ENCODE measurements at places on chromosomes 2 and 18.

- H3K36me3 ChIP-seq: no peaks in the 10 kb centered on the region
- no peak overlapping the region for H3K4me3 ChIP-seq
- H3K27me3 ChIP-seq: peaks cover 4% of the 10 kb centered on the region
Measured at GRCh38 chr2:75019790-75020189, 61.3 kb downstream of the POLE4 start.

DNA sequence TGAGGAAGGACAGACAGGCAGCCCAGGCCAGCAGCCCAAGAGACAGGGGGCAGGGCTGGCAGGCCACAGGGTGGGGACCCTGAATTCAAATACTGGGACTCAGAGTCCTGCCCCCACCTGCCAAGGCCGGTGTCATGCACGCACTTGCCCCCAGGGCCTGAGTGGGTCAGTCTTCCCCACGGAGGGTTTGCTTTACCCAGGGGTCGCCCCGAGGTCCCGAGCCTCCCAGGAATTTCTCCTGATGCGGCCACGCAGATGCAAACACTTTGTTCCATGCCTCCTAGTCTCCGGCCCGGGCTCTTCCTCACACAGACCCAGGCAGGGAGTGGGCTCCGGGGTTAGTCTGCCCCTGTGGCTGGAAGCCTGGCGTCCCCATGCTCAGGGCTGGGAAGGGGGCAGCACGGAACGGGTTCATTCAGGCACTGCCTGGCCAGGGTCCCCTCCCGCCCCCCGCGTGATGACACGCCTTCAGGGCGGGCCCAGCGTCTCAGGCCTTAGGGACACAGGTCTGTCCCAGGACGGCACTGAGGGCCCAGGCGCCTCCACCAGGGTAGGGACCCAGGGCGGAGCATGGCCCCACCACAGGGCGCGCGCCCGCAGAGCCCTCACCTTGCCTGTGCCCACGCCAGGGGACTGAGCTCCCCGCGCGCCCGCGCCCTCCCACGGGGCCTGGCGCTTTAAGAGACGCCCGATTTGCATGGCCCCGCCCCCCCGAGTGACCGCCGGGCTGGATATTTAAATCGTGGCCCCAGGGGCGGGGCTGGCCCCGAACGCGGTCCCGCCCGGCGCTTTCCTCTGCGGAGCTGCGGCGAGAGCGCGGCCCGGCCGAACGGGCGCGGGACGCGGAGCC is at the start of gene SNED1:
SNED1 (plus strand) TSS at position 763 of the 850 bp plus-strand sequence. CDS start 220 bp downstream, outside the sequence.
- DNase-seq: peak; percentile 56
- no peak within 1 kb of the TSS for H3K27ac ChIP-seq
- H3K36me3 ChIP-seq: no peaks in the 10 kb centered on the region
- no peaks in the 10 kb centered on the region for H3K4me1 ChIP-seq
- peaks cover 32% of the 10 kb centered on the region for H3K27me3 ChIP-seq
- no peak within 1 kb of the TSS for H3K4me3 ChIP-seq

DNA sequence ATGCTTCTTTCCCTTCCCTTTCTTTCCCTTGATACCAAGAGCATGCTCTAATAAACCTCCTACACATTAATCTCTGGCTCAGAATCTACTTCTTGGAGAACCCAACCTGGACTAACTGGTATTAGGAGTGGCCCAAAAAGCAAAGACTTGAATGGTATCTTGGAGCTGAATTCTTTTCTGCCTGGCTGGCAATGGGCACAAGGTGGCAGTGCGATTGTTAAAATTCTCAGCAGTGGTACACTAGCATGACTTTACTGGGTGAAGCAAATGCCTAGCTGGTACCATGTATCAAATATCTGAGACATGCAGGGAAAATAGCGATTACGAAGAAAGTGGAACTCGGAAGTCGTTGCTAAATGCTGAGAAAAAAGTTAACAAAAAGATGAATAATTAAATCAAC is 376.1 kb downstream of the XIRP2 start:
- no peaks in the 10 kb centered on the region for H3K4me1 ChIP-seq
- DNase-seq: no peak
- no peak overlapping the region for H3K4me3 ChIP-seq
- no peaks in the 10 kb centered on the region for H3K36me3 ChIP-seq

GRCh38 chr2:209610631-209611030 is 161.0 kb upstream of the UNC80 start:
- H3K36me3 ChIP-seq: no peaks in the 10 kb centered on the region
- no peaks in the 10 kb centered on the region for H3K27me3 ChIP-seq
- no peaks in the 10 kb centered on the region for H3K4me1 ChIP-seq
- no peak overlapping the region for H3K4me3 ChIP-seq
- no peak for DNase-seq

DNA sequence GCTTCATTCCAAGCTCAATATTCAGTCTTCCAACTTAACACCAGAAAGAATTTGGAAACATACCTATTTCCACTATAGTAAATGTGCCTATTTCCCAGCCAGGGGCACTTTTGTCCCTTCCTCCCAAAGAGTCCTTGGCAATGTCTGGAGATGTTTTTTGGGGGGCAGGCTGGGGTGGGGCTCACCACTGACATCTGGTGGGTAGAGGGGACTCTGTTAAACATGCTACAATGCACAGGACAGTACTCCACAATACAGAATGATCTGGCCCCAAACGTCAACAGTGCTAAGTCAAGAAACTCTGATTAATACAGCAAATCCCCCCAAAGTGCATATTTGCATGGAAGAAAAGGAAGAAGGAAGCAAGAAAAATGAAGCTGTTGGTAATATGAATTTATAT is 61.7 kb downstream of the SMIM21 start:
- no peak overlapping the region for H3K27ac ChIP-seq
- H3K36me3 ChIP-seq: no peaks in the 10 kb centered on the region
- H3K27me3 ChIP-seq: no peaks in the 10 kb centered on the region
- no peaks in the 10 kb centered on the region for H3K4me1 ChIP-seq
- H3K4me3 ChIP-seq: no peak overlapping the region
- no peak for DNase-seq

- no peaks in the 10 kb centered on the region for H3K36me3 ChIP-seq
- no peak overlapping the region for H3K27ac ChIP-seq
- DNase-seq: no peak
- no peaks in the 10 kb centered on the region for H3K4me1 ChIP-seq
Measured at GRCh38 chr2:225865468-225865867, 466.0 kb downstream of the NYAP2 start.

- H3K27me3 ChIP-seq: no peaks in the 10 kb centered on the region
- DNase-seq: no peak
- H3K36me3 ChIP-seq: no peaks in the 10 kb centered on the region
- no peak overlapping the region for H3K27ac ChIP-seq
- no peaks in the 10 kb centered on the region for H3K4me1 ChIP-seq
- no peak overlapping the region for H3K4me3 ChIP-seq
Measured at GRCh38 chr2:116879650-116880160, 934.8 kb upstream of the DDX18 start.

GRCh38 chr2:131145040-131145439 is 39.9 kb downstream of the PLEKHB2 start:
- no peak for DNase-seq
- H3K4me1 ChIP-seq: peaks cover 8% of the 10 kb centered on the region
- peaks cover 63% of the 10 kb centered on the region for H3K36me3 ChIP-seq

- H3K36me3 ChIP-seq: peaks cover 34% of the 10 kb centered on the region
- H3K4me3 ChIP-seq: peak overlapping the region; percentile 100
- no peaks in the 10 kb centered on the region for H3K27me3 ChIP-seq
- H3K27ac ChIP-seq: peak overlapping the region; percentile 99
Measured at GRCh38 chr2:119366161-119366648, 429 bp downstream of the C2orf76 start.

GRCh38 chr18:49139766-49140165 is 189.0 kb upstream of the SMAD7 start:
- no peaks in the 10 kb centered on the region for H3K4me1 ChIP-seq
- H3K36me3 ChIP-seq: no peaks in the 10 kb centered on the region
- no peak overlapping the region for H3K27ac ChIP-seq

- no peak for DNase-seq
- H3K27me3 ChIP-seq: peaks cover 18% of the 10 kb centered on the region
Measured at GRCh38 chr2:171553236-171553635, 31.0 kb downstream of the CYBRD1 start.

DNA sequence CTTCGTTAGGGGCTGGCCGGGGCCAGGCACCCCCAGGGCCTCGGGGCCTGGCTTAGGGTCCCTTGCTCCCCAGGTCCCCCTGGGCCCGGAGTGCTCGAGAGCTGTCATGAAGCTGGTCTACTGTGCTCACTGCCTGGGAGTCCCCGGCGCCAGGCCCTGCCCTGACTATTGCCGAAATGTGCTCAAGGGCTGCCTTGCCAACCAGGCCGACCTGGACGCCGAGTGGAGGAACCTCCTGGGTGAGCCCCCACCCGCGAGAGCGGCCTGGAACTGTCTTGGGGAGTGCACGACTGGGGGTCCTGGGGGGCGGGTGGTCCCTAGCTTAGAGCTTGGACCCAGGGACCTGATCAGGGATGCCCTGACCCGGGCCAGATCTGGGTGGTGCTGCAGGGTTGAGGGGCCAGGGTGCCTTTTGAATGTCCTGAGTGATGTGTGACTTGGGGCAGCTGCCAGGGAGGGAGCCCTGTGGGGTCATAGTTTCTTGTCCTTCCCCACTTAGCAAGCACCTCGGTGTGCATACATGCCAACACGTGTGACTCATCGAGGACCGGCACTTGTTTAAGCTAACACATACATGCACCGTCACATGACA is 27.9 kb downstream of the GPC1 start:
- H3K27me3 ChIP-seq: no peaks in the 10 kb centered on the region
- H3K27ac ChIP-seq: no peak overlapping the region
- no peaks in the 10 kb centered on the region for H3K4me1 ChIP-seq
- H3K36me3 ChIP-seq: no peaks in the 10 kb centered on the region

DNA sequence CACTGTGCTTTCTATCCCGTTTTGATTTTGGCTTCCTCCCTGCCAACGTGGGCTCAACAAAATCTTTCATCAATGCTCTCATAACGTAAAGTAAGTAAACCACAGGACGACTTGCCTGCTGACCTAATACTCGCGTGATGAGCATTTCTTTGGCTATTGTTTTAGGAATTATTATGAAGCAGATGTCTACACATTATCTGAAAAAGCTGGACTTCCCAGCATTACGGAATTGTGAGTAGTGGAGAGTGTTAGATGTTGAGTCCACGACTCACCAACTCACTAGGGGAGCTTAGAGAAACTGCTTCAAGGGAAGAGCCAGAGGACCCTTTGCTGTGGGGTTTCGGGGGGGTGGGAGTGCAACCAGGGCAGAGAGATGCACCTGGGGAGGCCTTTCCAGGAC is 21.9 kb downstream of the HJURP start:
- H3K4me3 ChIP-seq: no peak overlapping the region
- no peak overlapping the region for H3K27ac ChIP-seq
- peaks cover 2% of the 10 kb centered on the region for H3K4me1 ChIP-seq
- H3K27me3 ChIP-seq: no peaks in the 10 kb centered on the region

- no peaks in the 10 kb centered on the region for H3K27me3 ChIP-seq
- H3K36me3 ChIP-seq: peaks cover 62% of the 10 kb centered on the region
- no peak overlapping the region for H3K4me3 ChIP-seq
- H3K4me1 ChIP-seq: peaks cover 50% of the 10 kb centered on the region
Measured at GRCh38 chr18:79400091-79400590, 4.4 kb downstream of the NFATC1 start.

DNA sequence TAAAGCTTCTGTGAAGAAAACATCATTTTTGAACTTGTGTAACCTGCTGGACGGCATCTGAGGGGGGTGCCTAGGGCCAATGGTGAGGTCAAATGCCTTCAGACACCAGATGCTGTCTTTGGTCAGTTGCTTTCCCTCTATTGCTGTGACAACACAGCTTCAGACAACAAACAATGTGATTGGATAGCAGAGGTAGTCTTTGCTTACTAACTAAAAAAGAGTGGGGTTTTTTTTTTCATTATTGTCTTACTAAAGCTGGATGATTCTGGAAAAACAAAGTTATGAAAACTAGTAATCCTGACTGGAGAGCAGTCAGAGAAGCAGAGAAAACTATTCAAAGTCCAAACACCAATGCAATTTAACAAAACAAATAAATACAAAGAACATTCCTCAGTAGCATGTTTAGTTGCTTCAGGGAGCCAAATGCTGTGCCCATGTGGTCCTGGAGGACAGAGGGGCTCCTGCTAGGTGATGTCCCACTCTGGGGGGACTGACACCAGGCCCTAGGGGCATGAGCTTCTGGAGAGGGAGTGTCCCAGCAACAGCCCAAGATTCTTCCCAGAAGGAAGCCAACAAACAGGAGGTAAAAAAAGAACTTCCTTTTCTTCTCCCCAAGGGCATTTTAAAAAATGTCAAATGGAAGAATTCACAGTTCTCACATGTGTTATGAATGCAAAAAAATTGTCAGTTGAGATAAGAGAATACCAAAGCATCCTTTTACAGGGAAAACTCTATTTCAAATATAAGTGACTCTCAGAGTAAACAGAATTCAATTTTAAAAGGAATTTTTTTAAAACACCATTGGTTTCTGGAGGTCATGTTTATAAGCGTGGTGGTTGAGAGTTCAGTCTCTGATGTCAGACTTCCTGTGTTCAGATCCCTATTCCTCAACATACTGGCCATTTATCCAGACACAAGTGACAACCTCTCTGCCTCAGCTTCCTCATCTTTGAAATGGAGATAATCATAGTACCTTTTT is 181.1 kb upstream of the PGAP1 start:
- H3K4me1 ChIP-seq: peaks cover 2% of the 10 kb centered on the region
- H3K4me3 ChIP-seq: no peak overlapping the region
- DNase-seq: no peak
- H3K27ac ChIP-seq: peak overlapping the region; percentile 22
- peaks cover 52% of the 10 kb centered on the region for H3K36me3 ChIP-seq
- H3K27me3 ChIP-seq: no peaks in the 10 kb centered on the region

GRCh38 chr18:50661013-50661412 is 101.1 kb downstream of the MAPK4 start:
- no peak for DNase-seq
- no peaks in the 10 kb centered on the region for H3K4me1 ChIP-seq
- no peaks in the 10 kb centered on the region for H3K36me3 ChIP-seq
- no peaks in the 10 kb centered on the region for H3K27me3 ChIP-seq

DNA sequence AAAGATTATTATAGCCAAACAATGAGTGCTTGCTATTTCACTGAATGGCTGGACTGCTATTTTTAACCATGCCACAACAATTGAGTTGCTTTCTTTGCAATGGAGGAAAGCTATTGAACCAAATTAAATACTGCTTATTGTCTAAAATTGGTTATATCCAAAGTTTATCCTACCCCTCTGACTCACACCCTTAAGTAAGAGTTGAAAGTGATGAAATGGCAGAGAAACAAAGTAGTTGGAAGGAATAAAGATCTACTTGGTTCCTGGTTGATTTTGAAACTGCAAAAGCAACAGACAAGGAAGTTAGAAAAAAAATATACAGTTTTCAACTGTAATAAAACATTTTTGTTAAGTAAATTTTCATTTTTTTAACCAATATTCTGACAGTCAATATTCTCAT is 47.5 kb downstream of the EML4 start:
- H3K4me3 ChIP-seq: no peak overlapping the region
- peaks cover 16% of the 10 kb centered on the region for H3K36me3 ChIP-seq
- no peaks in the 10 kb centered on the region for H3K27me3 ChIP-seq
- peaks cover 19% of the 10 kb centered on the region for H3K4me1 ChIP-seq
- no peak for DNase-seq

- no peaks in the 10 kb centered on the region for H3K36me3 ChIP-seq
- H3K27ac ChIP-seq: no peak overlapping the region
- DNase-seq: no peak
- peaks cover 3% of the 10 kb centered on the region for H3K4me1 ChIP-seq
Measured at GRCh38 chr2:104429639-104430358, 424.1 kb upstream of the POU3F3 start.

GRCh38 chr2:168697668-168698121 is 104.7 kb upstream of the NOSTRIN start:
- no peak for DNase-seq
- no peak overlapping the region for H3K27ac ChIP-seq
- peaks cover 31% of the 10 kb centered on the region for H3K36me3 ChIP-seq
- H3K4me1 ChIP-seq: no peaks in the 10 kb centered on the region
